DMS79 treated with DMSO at 0.1 percent for 48 hours (cell line): ENCODE measurements at places on chromosomes 2 and 18.

DNA sequence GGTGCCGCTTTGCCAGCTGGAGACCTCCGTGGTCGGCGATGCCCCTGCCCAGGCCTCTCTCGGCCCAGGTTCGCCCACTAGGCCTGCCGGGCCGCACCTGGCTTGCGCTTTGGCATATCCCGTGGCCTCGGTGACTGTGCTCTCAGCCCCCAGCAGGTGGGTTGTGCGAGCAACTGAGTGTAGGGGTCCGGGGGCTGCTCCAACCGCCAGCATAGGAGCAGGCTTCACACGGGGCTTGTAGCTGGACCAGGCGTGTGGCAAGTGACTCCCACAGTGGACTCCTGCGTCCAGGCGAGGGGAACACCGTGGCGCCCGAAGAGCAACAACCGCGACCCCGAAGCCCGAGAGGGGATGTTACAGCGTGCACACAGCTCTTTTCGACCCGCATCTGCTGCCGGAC lies 9.7 kb downstream of the TRAPPC12 start:
- no peak for DNase-seq

DNA sequence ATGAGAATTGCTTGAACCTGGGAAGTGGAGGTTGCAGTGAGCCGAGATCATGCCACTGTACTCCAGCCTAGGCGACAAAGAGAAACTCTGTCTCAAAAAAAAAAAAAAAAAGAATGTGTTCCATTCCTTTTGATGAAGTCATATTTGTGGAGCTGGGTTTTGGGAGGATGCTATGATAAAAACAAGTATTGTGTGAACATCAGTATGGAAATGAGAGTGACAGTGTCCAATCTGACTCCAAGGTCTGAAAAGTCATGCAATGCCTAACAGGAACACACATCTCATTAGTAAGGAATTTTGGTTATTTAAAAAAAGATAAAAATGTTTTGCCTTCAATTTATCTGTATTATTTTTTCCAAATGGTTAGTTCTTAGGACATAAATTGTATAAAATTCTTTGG lies 11.8 kb downstream of the GCFC2 start:
- DNase-seq: no peak

DNA sequence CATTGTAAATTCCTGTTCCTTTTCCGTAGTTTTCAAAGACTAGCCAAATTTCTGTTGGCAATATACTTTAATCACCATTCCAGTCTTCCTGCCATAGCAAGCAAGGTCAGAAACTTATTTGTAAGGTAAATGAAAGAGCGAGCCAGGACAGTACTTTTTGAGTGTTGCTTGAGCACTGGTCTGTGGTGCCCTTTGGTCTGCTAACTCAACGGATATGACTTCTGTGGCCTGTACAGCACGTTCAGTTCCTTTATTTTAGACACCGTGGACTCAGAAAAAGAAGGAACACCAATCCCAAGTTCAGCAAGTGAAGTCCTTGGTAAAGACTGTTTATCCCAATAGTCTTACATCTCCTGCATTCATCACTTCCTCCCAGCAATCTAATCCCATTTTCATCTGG lies 166.3 kb downstream of the MYO1B start:
- DNase-seq: no peak

DNA sequence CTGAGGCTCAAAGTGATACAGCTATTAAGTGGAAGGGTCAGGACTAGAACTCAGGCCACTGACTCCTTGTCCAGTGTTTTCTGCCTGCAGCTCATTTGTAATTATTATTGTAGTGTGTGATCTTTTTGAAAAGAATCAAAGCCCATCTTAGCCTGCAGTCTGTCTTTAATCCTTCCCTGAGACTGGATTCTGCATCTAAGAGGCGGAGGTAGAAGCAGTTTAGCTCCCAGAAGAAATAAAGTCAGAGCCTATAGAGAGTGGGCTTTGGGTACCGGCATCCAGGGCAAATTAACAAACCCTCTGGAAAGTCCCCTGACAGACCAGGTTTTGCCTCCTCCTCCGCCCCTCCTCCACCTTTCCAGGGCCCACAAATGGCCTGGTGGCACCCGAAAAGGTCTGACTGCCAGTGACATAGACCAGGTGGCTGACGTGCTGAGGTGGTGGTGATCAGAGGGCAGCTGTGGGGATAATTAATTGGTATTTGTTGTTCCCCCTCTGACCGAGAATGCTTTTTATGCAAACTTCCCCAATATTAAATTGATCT lies 2.2 kb upstream of the RAX start:
- DNase-seq: no peak

DNA sequence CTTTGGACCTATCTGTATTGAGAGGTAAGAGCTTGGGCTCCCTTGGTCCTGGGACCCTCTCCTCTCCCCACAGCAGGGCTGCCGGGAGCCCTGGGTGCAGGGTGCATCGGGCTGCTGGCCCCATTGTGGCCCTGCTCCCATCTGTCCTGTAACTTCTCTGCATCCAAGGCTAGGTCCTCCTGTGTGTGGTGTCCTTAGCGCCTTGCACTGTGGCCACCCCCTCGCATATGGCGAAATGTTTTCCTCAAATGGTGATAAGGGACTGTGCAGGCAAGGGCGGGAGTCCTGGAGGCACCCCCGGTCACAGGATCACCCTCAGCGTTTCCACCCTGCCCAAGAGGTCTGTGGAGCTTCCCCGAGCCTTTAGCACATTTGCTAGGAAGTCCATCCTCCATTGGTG lies 208.2 kb downstream of the SH3RF3 start:
- DNase-seq: no peak

- DNase-seq: no peak
These were observed 61.2 kb downstream of the COL5A2 start for GRCh38 chr2:189118386-189118785.

GRCh38 chr2:58146707-58147106 lies 94.4 kb downstream of the FANCL start:
- no peak for DNase-seq

DNA sequence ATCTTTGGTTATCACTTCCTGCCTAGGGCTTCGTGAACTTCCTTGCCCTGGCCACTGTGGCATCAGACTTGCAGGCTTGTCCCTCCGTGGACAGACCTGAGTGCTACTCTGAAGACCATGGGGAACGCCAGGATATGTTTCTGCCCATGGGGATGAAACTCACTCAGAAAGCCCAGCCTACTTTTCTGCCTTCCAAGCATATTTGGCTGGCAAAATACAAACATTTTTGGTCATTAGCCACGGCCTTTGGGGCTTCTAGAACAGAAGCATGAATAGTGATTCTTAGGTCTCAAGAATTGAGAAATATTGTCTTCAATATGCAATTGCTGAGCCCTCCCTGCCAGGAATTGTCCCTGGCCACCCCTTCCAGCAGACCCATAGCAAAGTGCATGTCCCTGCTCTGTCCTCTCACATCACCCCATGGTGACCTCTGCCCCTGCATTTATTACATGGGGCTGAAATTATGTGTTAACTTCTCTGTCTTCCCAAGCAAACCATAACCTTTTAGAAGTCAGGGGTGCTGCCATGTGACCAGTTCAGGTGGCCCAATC lies 152.4 kb downstream of the OSR1 start:
- no peak for DNase-seq

DNA sequence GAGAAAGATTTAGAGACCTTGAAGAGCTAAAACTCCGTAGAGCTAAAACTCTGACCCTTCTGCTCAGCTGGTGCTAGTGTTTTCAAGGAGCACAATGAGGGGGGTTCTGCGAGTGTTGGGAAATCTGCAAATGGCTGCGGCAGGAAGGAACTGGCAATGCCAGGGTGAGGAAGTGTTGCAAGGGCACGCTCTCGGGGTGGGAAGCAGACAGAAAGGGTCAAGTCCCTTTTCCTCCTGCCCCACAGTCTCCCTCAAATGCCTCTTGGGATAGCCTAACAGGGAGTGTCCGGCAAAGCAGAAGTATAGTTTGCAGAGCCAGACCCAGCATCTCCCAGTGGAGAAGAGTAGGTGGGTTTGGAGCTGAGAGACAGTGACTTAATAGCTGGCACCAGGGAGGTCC lies 60.5 kb downstream of the NCAPH start:
- DNase-seq: no peak

DNA sequence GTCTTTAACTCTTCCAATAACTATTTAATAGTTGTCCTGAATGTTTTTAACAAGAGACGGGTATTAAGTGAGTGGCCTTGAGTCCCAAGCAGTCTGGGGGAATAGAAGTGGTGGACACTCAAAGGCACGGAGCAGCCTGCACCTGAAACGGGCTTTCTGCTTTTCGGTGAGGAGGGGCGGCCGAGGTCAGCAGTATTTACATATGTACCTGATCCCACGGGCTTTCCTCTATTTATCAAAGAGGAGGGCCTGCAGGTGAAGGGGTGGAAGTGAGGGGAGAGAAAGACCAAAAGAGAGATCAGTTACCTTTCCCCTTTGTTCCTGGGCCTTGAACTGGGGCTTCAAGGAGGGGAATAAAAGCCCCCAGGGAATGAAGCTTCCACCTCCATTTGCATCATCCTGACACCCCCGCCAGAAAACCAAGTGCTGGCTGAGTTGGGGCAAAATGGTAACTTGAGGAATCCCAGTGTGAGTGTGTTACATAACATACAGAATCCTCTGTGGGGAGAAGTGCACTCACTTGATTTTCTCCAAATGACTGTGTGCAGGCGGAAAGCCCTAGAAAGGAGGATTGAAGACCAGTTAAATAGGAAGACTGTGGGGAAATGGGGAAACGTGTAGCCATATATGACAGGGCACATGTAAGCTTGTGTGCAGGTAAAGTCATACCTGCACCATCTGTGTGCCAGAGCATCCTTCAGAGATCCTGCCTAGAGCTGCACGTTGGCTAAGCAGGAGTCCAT lies 12.4 kb downstream of the POU3F3 start:
- no peak for DNase-seq

GRCh38 chr2:217440000-217440399 lies 562.8 kb downstream of the TNS1 start:
- DNase-seq: no peak

- DNase-seq: peak; percentile 65
These were observed 18.2 kb downstream of the RPL37A start for GRCh38 chr2:216516730-216517350.

DNA sequence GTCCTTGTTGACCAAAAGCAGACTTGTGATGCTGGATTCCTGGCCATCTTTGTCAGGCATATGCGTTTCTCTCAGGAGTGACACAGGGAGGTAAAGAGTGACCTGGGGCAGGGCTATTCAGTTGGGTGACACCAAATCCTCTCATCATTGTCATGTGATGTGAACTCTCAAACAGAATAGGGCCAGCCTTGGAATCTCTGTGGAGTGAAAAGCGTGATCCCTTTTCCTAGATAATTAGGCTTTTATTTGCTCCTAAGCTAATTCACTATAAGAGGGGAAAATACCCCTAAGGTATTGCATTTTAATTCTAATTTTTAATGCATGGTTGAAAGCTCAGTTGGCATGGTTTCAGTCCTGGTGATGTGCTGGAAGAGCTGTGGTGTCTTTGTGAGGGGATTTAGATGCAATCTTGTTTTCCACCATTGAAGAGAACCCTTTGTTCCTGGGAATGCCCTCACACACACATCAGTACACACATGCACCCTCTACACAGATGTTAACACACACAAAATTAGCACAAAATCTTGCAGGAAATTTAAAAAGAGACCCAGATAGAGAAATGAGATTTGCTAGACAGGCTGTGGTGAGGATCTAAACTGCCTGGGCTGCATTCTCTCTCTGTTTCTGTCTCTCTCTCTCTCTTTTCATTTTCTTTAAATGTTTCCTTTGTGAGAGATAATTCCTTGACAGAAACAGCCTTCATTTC lies 349.9 kb downstream of the TSN start:
- DNase-seq: no peak

DNA sequence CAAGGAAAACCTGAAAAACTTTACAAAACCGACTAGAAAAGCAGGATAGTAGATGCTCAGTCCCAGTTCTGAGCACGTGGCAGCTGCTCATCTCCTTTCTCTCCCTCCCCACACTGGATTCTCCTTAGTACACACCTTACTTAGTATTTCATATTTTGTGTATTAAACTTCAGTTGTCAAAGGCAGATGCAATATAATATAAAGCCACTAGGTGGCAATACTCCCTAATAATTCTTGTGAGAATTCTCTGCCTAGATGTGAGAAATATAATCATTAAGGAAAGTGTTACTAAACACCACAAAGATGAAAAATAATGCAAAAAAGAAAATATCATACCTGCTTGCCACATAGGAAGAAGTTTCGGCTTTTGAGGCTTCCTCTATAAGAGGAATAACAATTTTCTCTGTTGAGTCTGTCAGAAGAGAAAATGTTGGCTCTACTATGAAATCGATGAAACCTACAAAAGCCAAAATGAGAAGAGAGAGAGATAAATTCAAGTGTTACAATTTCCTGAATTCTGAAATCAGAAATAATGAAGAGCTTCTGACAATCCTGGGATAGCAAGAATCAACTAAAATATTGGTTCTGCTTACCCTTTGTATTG lies 200.6 kb downstream of the PPP1R1C start:
- peak; percentile 54 for DNase-seq

- DNase-seq: no peak
These were observed 120.0 kb upstream of the PPP1CB start for GRCh38 chr2:28631514-28632206.

GRCh38 chr2:55115761-55116597 lies 65.7 kb upstream of the RTN4 start:
- no peak for DNase-seq

- DNase-seq: no peak
These were observed 75.5 kb downstream of the ANTXR1 start for GRCh38 chr2:69088466-69088865.

DNA sequence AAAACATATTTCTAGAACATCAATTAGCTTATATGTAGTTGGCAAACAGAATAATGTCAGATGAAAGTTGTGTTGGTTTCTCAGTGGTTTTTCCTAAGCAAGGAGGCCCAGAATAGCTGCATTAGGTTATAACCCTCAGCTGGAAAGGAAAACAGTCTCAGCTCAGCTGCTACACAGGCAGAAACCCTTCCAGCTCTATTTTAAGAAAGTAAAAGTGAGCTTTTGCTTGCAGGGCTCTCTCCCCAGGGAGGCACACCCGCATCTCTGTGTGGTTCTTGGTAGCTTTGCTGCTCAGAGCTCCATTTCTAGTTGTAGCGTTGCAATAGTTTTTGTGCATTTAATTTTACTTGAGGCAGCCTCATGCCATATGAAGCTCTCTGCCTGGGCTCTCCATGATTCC lies 54.6 kb downstream of the PIKFYVE start:
- DNase-seq: no peak

DNA sequence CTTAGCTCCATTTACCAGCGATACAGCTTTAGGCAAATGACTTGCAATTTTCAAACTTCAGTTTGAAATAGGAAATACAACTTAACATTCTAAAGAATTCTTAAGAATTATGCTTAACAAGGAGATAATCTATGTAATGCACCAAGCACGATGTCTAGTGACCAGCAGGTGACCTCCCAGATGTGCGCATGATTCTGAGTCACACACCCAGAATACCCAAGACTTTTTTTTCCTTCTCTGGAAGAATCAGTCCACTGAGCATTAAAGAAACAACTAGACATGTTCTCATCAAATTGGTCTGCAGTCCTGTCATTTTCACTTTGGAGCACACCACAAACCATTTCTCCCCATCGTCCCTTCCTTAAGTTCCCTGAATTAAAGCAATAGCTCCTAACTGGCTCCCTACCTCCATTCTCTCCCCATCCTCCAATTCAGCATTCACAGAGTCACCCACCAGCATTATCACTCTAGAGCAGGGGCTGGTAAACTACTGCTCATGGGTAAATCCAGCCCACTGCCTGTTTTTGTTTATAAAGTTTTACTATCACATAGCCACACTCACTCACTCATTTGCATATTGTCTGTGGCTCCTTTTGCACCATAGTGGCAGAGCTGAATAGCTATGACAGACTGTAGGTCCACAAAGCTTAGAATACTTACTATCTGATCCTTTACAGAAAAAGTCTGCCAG lies 13.2 kb downstream of the EVA1A start:
- no peak for DNase-seq
